Ureter (tissue), 1 donor: ENCODE measurements at places on chromosomes 1 and 21. TPM values are rescaled to one million over a fixed set of nuclear protein-coding genes. Genes with fewer than 3 reads are reported as not detected.

The CD2 gene
- 7.1 TPM for total RNA-seq

The IL19 gene
- not detected for total RNA-seq

The LCE3D gene
- not detected for total RNA-seq

The NPPB gene
- total RNA-seq = not detected

The LCE6A gene
- not detected for total RNA-seq

The BTBD19 gene
- 8.7 TPM for total RNA-seq

The OR2L3 gene
- total RNA-seq = not detected

The NTRK1 gene
- 1.7 TPM for total RNA-seq

The NFASC gene
- total RNA-seq = 52.3 TPM

The CYP4A22 gene
- 0.23 TPM for total RNA-seq

The GRIK3 gene
- 0.55 TPM for total RNA-seq

The SPAG17 gene
- 6.1 TPM for total RNA-seq

The TSPEAR gene
- 0.10 TPM for total RNA-seq
